Activated CD4-positive, alpha-beta T cell treated with anti-CD3 and anti-CD28 coated beads for 4 hours (primary cell): ENCODE measurements at places on chromosomes 3 and 15.

DNA sequence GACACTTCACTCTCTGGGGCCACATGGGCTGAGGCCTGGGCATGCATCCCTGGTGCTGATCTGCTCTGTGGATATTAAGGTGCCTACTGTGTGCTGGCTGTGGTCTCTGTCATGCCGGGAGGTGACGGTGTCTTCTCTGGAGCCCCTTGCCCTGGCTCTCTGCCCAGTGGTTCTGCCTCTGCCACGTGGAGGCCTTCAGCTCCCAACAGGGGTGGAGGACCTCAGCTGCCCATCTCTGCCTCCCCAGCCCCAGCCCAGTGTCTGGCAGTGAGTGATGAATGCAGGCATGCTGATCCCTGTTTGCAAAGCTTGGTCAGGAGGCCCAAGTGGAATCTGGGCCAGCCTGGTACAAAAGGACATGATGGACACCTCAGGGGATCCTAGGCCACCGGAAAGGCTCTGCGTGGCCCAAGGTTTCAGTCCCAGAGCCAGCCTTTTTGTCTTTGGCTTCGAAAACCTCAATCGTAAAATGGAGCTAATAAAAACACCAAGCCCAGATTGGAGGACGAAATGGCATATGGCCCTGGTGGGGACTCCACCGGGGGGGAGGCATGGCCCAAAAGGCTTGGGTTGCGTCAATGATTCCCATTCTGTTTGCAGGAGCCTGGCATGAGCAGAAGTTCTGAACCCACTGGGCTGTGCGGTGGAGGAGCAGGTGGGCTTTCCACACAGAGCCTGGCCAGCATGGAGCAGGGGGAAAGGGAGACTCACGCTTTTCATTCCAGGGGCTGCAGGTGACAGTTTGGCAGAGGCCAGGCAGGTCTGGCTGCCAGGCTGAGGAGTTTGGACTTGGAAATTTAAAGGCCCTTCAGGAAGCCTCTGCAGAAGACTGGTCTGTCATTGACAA is 54.7 kb upstream of the KLF13 start:
- DNase-seq, result no peak

- no peak for DNase-seq
These were observed 275.9 kb downstream of the ZIC4 start for GRCh38 chr3:147130461-147130860.

GRCh38 chr15:63612300-63612699 is 15.1 kb downstream of the FBXL22 start:
- no peak for DNase-seq

DNA sequence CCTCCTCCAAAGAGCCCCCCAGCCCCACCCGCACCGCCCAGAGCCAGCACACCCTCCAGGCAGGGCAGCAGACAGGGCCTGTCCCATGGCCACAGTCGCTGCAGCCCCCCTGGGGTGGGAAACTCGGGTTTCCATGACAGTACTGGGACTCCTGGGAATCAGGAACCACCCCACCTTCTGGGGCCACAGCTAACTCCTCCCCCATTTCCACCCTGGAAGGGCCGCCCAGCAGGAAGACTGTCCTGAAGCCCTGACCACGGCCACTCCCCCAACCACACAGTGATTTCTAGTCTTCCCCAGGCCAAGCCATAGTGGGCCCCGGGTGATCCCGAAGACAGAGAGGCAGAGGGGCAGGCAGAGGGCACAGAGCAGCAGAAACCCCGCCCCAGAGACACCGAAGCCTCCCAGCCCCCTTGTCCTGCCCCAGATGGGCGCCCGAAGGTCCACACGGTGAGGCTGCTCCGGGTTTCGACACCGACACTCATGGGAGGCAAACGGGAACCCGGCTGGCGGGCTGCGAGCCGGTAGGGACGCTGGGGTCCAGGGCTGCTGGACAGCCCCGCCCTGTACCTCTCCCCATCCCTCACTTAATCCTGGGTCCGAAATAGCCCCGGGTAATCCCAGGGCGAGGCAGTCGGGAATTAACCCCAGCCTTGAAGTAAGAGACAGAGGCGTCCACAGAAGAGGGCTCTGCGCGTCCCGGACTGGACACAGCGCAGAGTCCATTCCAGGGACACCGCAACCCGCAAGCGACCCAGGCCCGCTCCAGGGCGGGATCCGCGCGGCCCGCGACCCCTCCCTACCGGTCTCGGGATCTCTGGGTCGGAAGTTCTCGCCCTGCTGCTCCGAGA is 138.4 kb downstream of the NUP210 start:
- no peak for DNase-seq

GRCh38 chr3:119627461-119627860 is 29.8 kb downstream of the PLA1A start:
- DNase-seq, result no peak

DNA sequence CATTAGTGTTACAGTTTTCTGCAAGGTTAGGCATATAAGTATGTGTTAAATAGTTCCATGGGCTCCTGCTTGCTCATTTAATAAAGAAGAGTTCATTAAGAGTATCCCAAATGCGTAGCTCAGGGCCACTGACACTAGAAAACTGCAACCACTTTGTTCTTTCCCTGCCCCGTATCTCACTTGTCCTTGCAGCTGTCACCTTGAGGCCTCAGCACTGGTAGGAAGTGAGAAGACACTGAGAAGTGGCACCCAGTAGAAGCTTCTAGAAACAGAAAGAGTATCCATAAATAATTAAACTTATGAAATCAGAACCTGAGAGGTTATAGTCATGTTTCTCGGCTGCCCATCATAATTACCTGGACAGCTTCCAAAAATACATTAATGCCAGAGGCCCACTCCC is 266.0 kb downstream of the KCNMB2 start:
- DNase-seq, result no peak

- peak; percentile 11 for DNase-seq
These were observed 9.1 kb downstream of the MRPS11 start for GRCh38 chr15:88476635-88477060.

- DNase-seq, result no peak
These were observed 14.5 kb downstream of the ZPLD1 start for GRCh38 chr3:102449341-102449740.

DNA sequence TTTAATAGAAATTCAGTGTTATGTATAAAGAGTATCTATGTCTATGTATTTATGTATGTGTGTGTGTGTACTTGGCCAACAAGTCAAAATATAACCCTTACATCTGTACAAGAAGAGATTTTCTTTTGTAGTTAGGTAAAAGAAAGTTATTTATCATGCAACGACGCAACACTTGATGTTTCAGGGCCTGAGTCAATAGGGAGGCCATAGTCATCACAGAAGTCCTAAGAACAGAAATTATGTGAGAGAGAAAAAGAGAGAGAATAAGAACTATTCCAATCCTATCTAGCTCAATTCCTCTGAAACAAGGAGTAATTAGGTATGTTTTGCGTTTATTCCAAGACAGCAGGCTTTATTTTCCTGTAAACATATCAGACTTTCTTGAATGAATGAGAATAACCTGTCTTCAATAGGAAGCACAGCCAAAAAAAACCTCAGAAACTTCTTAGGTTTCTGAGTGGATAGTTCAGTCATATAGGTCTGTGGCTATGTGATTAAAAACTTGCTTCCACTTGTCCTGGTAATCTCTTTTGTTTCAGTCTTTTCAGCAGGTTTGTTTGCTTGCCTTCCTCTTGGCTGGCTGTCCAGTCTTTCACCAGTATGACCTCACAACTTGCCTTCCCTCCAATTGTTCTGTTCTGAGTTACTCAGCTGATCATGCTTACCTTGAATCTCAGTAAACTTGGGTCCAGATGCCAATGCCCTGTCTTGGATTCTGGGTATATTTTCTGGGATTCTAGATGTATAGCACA is 382.4 kb upstream of the GBE1 start:
- no peak for DNase-seq

GRCh38 chr3:197327701-197328100 is 29.3 kb upstream of the DLG1 start:
- DNase-seq, result no peak

DNA sequence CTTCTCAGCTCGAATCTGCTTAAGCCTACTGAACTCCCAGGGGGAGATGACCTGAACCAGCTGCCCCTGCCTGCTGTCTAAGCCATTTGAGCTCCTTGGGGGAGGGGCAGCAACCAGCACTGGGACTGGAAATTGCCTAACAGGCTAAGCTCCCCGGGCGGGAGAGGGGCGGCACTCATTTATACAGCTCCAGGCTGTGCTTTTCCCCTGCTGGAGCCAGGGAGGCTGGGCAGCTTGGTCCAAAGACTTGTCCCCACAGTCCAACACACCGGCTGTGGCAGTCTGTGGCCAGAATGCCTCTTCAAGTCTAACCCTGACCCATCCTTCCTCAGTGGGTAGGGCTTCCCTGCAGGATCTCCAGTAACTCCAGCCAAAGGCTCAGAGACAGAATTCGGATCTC is 1241.5 kb downstream of the ROBO2 start:
- DNase-seq, result no peak

- no peak for DNase-seq
These were observed 124.9 kb upstream of the TLE3 start for GRCh38 chr15:70222606-70223005.

- no peak for DNase-seq
These were observed 141.7 kb downstream of the FBLN2 start for GRCh38 chr3:13690636-13691035.

DNA sequence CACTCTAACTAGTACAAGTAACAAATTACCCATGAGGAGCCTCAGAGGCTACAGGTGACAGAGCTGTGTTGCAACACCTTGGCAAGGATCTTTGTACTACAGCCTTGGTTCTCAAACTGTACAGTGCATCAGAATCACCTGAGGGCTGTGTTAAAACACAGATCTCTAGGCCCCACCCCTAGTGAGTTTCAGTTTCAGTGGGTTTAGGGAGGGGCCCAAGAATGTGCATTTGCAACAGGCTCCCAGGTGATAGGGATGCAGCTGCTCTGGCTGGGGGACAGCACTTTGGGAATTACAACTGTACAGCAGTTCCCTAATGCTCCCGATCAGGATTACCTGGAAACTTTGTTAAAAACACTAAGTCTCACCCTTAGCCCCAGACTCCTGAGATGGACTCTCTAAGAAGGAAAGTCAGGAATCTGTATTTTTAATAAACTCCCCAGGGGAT is 66.1 kb upstream of the NR2F2 start:
- no peak for DNase-seq
